Gastrocnemius medialis (tissue), 4 donors: ENCODE measurements at places on chromosomes 3 and 15.

DNA sequence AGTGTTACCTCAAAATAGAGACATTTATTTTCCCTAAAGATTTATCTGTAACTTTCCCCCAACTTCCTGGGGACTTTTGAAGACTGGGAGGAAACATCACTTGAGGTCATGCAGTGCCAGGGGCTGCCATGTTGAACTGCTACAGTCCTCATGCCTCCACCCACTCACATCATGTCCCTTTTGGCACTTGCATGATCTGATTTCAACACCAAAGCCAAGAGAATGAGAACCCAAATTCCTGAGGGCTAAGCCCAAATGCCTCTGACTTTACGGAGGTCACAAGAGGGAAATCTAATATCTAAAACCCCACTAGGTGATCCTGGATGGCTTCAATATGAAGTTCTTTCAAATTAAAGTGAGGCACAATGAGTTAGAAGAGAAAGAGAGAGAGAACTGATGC, 213.1 kb downstream of the NTRK3 start:
- no peak for DNase-seq

- DNase-seq, result no peak
Measured at GRCh38 chr3:28745436-28745835, 396.8 kb upstream of the AZI2 start.

- DNase-seq, result no peak
Measured at GRCh38 chr3:194163697-194164096, 27.7 kb downstream of the HES1 start.

- no peak for DNase-seq
Measured at GRCh38 chr3:152583963-152584362, 251.0 kb upstream of the P2RY1 start.

DNA sequence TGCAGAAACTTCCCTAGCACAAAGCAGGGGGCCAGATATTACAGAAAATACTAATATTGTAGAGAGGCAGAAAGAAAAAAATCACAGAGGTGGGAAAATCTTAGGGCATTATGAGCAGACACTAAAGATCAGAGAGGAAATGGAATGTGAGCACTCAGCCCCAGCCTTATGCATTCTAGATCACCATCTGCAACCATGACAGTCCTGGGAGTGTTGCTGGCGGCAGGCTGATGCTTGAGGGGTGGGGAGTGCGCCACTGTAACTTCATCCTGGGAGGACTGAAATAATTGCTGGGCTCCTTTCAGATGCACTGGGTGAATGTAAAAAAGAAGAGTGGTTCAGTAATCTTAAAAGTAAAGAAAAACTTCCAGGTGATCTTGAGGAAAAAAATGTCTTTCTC, 427.6 kb upstream of the SEMA6D start:
- no peak for DNase-seq
